ENCODE measurements at places on chromosomes 5 and 9. TPM values are rescaled to one million over a fixed set of nuclear protein-coding genes. Genes with fewer than 3 reads are reported as not detected.

DNA sequence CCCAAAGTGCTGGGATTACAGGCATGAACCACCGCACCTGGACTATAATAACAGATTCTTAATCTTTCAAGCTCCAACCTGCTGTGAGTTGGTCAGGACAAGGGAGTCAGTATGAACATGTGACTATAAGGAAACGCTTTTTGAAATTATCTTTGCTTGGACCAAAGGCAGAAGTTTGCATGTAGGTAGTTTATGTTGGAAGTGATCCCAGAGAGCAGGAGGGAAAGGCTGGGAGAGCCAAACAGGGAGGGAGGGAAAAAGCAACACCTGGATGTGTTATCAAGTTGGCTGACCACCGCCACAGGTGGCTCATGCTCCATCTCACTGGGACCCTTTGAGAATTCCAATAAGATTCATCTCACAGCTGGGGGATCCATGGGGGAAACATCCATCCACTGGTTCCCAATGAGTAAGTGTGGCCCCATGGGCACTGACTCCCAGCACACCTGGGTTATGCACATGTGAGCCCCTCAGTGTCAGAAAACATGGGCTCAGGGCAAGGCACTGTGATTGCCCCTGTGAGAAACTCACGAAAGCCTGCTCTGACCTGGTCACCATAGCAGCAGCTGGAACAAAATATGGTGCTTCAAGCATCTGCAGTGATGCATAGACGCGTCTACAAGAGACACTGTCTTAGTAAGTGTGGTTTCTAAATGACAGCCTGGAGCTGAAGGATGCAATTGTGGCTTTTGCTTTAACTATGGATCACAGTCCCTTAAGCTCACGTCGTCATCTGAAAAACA lies 62.1 kb downstream of the ARSB start:
- H3K4me1 ChIP-seq = no peaks in the 10 kb centered on the region
- no peak overlapping the region for H3K27ac ChIP-seq
- H3K36me3 ChIP-seq = no peaks in the 10 kb centered on the region
- no peak for DNase-seq
- no peaks in the 10 kb centered on the region for H3K27me3 ChIP-seq

ANKRD20A1 gene
- 1.4 TPM for total RNA-seq

HMCN2 gene
- 6.3 TPM for total RNA-seq

BHMT2 gene
- total RNA-seq = 14.2 TPM

CEP78 gene
- total RNA-seq = 10.4 TPM

GRCh38 chr5:107455111-107455544 lies 215.6 kb downstream of the EFNA5 start:
- H3K36me3 ChIP-seq = no peaks in the 10 kb centered on the region
- H3K4me3 ChIP-seq = no peak overlapping the region
- no peaks in the 10 kb centered on the region for H3K27me3 ChIP-seq

GRCh38 chr5:133246376-133247150 lies 194.8 kb downstream of the HSPA4 start:
- no peaks in the 10 kb centered on the region for H3K27me3 ChIP-seq
- H3K27ac ChIP-seq = no peak overlapping the region
- no peak overlapping the region for H3K4me3 ChIP-seq
- no peaks in the 10 kb centered on the region for H3K36me3 ChIP-seq
- no peak for DNase-seq
- no peaks in the 10 kb centered on the region for H3K4me1 ChIP-seq

GRCh38 chr5:91532779-91533178 lies 149.7 kb upstream of the ARRDC3 start:
- DNase-seq = no peak
- H3K4me1 ChIP-seq = peaks cover 4% of the 10 kb centered on the region
- H3K36me3 ChIP-seq = no peaks in the 10 kb centered on the region
- no peaks in the 10 kb centered on the region for H3K27me3 ChIP-seq
- H3K27ac ChIP-seq = no peak overlapping the region

DNA sequence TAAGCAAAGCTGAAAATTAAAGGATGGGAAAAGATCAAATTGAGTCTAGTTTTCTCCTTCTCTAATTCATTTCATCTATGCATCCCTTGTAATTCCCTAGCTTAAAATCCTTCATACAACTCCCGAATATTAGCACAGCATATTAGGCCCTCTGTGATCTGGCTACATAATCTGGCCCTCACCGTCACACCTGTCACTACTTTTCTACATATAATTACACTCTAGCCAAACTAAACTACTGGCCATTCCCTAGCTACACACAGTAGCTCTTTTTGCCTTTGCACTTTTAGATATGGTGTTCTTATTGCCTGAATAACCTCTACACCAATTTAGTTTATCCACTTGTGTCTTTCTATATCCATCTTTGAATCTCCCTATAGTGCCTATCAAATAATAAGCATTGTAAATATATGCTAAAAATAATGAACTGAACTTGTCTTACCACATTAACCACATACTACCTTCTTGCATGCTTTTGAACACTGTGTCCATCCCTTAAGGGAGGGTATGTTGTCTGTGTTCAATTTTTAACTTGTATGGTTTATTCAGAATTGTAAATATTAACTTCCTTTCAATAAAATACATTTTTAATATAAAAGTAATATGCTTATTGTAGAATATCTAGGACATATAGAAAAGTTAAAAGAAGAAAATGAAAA lies 15.9 kb downstream of the RANBP6 start:
- H3K4me1 ChIP-seq = peaks cover 45% of the 10 kb centered on the region
- no peak for DNase-seq
- H3K36me3 ChIP-seq = no peaks in the 10 kb centered on the region
- no peaks in the 10 kb centered on the region for H3K27me3 ChIP-seq
- H3K27ac ChIP-seq = no peak overlapping the region

HSPA5 gene
- total RNA-seq = 127 TPM

- no peaks in the 10 kb centered on the region for H3K36me3 ChIP-seq
- H3K4me1 ChIP-seq = no peaks in the 10 kb centered on the region
- no peaks in the 10 kb centered on the region for H3K27me3 ChIP-seq
- DNase-seq = no peak
- no peak overlapping the region for H3K27ac ChIP-seq
These were observed 192.7 kb downstream of the GNA14 start for GRCh38 chr9:77455312-77455927.

GCNT1 gene
- 24.1 TPM for total RNA-seq

- H3K36me3 ChIP-seq = no peaks in the 10 kb centered on the region
- H3K27ac ChIP-seq = no peak overlapping the region
- H3K27me3 ChIP-seq = no peaks in the 10 kb centered on the region
- no peak for DNase-seq
- H3K4me1 ChIP-seq = peaks cover 41% of the 10 kb centered on the region
These were observed 1.1 kb upstream of the PROB1 start for GRCh38 chr5:139395844-139396640.

DNA sequence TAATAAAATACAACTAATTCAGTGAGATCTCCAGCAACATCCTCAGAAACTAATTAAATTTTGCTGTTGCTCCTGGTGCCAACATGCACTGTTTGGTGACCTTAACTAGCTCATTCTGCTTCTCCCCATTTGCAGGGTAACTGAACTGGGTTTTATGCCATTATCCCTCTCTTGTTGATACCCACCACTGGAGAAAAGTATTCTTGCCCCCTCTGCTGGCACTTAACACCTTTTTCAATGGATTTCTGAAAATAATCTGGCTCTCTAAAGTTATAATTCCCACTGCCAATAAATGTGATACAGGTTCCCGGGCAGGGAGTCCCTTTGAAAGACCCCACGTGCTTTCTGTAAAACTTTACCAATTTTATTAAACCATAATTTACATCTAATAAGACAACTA lies 394.3 kb downstream of the OSTF1 start:
- H3K4me1 ChIP-seq = no peaks in the 10 kb centered on the region
- H3K27me3 ChIP-seq = no peaks in the 10 kb centered on the region
- DNase-seq = no peak
- H3K27ac ChIP-seq = no peak overlapping the region
- no peak overlapping the region for H3K4me3 ChIP-seq

- H3K27me3 ChIP-seq = no peaks in the 10 kb centered on the region
- H3K36me3 ChIP-seq = no peaks in the 10 kb centered on the region
- H3K4me3 ChIP-seq = peak overlapping the region; percentile 88
- DNase-seq = no peak
- H3K4me1 ChIP-seq = peaks cover 36% of the 10 kb centered on the region
- H3K27ac ChIP-seq = peak overlapping the region; percentile 58
These were observed 2.1 kb downstream of the MSANTD3 start for GRCh38 chr9:100428871-100429654.

GRCh38 chr9:135123773-135124134 lies 36.3 kb downstream of the OLFM1 start:
- H3K27me3 ChIP-seq = no peaks in the 10 kb centered on the region
- no peak overlapping the region for H3K4me3 ChIP-seq
- no peak overlapping the region for H3K27ac ChIP-seq

CHD1 gene
- 17.7 TPM for total RNA-seq

GRCh38 chr5:3335301-3335700 lies 260.3 kb upstream of the IRX1 start:
- no peak overlapping the region for H3K27ac ChIP-seq
- no peak for DNase-seq
- no peak overlapping the region for H3K4me3 ChIP-seq
- H3K4me1 ChIP-seq = no peaks in the 10 kb centered on the region

C9orf50 gene
- total RNA-seq = not detected

GRCh38 chr5:126971455-126972031 lies 58.8 kb downstream of the MARCHF3 start:
- H3K27me3 ChIP-seq = no peaks in the 10 kb centered on the region
- H3K36me3 ChIP-seq = no peaks in the 10 kb centered on the region
- no peak overlapping the region for H3K4me3 ChIP-seq
- peaks cover 16% of the 10 kb centered on the region for H3K4me1 ChIP-seq
- no peak for DNase-seq
- no peak overlapping the region for H3K27ac ChIP-seq

- DNase-seq = no peak
- H3K4me1 ChIP-seq = no peaks in the 10 kb centered on the region
- no peak overlapping the region for H3K4me3 ChIP-seq
- H3K27ac ChIP-seq = no peak overlapping the region
- H3K27me3 ChIP-seq = no peaks in the 10 kb centered on the region
These were observed 66.7 kb downstream of the PPARGC1B start for GRCh38 chr5:149796836-149797235.

DNA sequence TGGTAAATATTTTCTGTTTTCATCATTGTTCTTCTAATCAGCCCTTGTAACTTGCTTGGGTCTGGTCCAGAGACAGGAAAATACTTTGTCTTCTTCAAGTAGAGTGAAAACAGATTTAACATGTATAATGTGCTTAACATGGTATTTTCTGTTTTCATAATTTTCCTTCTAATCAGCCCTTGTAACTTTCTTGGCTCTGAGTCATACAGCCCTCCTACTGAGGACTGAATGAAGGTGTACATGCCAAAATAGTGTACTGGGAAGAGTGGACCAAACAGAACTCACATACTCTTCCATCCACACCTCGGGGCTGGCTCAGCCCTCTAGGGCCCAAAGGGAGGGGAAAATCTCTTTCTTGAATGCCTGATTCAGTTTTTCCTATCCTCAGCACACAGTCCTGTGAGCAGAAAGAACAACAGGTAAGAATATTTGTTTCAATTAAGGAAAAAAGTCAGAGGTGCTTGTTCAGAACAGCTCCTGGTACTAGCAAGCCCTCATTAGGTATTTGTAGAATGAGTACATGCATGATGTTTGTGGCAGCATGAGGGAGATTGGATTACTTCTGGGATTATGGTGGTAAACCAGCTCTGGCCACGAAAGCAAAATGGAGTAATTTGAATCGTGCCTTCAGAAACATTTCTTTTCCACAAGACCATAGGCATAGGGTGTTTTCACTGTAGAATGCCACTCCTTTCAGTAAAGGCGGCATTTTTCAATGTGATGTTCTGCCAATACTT lies 24.2 kb upstream of the MACIR start:
- H3K27ac ChIP-seq = no peak overlapping the region
- no peaks in the 10 kb centered on the region for H3K4me1 ChIP-seq
- H3K36me3 ChIP-seq = no peaks in the 10 kb centered on the region
- DNase-seq = no peak
- no peak overlapping the region for H3K4me3 ChIP-seq
- H3K27me3 ChIP-seq = no peaks in the 10 kb centered on the region

GRCh38 chr9:122206118-122207046 lies 22.4 kb downstream of the LHX6 start:
- H3K27ac ChIP-seq = no peak overlapping the region
- no peaks in the 10 kb centered on the region for H3K27me3 ChIP-seq
- H3K4me3 ChIP-seq = no peak overlapping the region
- no peaks in the 10 kb centered on the region for H3K36me3 ChIP-seq
- no peak for DNase-seq

Data from thoracic aorta (tissue), 2 donors.